ENCODE measurements at places on chromosomes 12 and 14.

GRCh38 chr12:4082809-4083403 lies 190.7 kb upstream of the CCND2 start:
- DNase-seq, result no peak

DNA sequence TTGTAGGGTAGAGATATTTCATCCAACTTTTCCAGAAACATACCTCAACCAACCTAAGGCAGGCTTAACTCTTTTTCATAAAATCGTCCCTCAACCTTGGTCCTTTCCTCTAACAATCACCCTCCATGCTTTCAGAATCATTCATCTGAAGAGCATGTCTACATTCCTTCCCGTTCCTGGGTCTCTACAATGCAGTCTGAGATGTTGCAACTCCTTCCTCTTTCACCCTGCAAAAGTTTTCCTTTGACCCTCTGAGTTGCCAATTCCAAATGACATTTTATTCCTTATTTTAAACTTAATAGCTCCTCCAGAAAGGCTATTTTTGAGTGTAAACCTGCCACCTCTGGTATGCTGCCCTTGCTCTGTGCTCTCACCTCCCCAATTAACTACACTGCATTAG lies 16.7 kb downstream of the SLC7A7 start:
- no peak for DNase-seq

- no peak for DNase-seq
Measured at GRCh38 chr12:38222011-38222410, 94.6 kb upstream of the ALG10B start.

- no peak for DNase-seq
Measured at GRCh38 chr14:102518063-102518648, 8.6 kb upstream of the ANKRD9 start.

- DNase-seq, result no peak
Measured at GRCh38 chr12:53571295-53571694, 54.9 kb downstream of the ATF7 start.

- DNase-seq, result no peak
Measured at GRCh38 chr14:36293824-36294223, 26.6 kb downstream of the MBIP start.

DNA sequence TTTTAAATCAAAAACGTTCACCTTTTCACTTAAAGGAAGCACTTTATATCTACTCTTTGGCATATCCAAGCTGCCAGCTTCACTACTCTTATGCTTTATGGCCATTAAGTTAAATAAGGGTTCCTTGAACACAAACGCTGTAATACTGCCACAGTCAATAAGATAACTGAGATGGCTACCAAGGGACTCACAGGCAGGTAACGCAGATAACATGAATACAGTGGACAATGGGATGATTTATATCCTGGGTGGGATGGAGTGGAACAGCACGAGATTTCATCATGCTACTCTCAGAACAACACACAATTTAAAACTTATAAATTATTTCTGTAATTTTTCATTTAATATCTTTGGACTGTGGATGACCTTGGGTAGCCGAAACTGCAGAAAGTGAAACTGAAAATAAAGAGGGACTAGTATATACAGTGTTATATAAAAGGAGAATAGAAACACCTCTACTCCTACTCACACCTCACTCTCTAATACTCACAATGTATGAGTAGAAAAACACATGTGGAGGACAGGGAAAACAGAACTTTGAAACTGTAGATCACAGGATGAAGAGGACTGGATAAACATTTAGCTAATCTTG lies 367.3 kb downstream of the C12orf50 start:
- no peak for DNase-seq

GRCh38 chr12:68158432-68158831 lies 1.1 kb downstream of the IFNG start:
- no peak for DNase-seq

- DNase-seq, result no peak
Measured at GRCh38 chr12:15688838-15689625, 100.2 kb downstream of the EPS8 start.

DNA sequence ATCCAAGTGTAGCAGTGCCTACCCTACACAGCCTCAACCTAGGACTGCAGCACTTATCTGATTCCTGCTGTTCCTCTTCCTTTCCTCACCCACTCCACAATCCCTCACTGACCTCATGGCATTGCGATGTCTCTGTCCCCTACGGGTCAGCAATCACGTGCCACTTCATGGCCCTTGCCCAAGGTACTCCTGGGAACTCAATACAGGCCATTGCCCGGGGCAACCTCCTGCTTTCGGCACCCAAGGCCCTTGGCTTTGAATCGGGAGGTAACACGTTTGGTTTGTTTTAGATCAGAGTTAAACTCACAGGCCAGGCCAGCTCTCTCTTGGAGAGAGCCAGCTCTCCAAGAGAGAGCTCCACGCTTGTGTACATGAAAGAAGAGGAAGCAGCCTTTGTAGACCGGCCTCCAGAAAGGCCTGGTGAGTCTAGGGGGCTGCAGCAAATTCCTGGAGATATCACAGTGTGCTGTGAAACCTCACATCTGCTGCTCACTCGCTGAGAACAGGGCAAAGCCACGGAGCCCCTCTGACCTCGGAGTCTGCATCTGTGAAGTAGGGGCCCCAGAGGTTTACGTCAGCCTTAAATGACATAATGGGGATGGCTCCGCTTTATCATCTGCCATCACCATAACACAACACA lies 12.2 kb downstream of the CLMN start:
- DNase-seq, result no peak

GRCh38 chr12:62933220-62933601 lies 1.7 kb downstream of the PPM1H start:
- DNase-seq, result no peak

DNA sequence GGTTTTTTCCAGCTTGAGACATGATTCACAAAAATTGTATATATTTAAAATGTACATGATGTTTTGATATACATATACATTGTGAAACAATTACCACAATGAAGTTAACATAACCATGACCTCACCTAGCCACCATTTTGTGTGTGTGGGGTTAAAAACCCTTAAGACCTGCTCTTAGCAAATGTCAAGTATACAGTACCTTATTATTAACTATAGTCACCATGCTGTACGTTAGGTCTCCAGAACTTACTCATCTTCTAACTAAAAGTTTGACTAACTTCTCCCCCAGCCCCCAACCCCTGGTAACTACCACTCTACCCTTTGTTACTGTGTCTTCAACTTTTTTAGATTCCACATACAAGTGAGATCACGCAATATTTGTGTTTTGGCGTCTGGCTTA lies 52.6 kb downstream of the EIF2S3B start:
- DNase-seq, result no peak

DNA sequence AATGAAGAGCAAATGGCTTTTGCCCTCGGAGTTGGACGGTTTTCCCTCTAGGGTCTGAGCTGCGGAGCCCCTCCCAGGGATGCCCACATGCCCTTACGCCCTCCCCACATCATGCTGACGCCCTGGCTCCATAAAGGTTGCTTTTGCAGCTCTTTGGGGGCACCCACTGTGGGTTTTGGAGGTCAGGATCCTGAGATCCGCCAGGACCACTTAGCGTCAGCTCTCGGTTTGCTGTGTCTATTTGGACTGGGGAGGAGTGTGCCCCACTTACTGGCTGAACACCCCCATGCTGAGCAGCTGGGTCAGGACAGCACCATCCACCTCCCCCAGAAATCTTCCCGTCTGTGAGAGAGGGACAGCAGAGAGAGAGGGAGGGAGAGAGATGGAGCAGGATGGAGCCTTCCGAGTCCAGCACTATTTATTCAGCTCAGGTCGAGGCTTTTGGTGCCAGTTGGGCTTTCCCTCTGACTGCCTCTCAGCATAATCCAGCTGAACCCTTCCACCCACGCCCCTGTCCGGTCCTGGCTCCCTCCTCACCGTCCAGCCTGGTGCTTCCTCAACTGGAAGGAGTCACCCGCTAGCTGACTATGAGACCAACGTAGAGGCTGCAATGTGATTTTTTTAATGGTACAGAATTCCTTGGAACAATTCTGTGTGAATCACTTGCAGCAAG lies 18.9 kb upstream of the LRTM2 start:
- no peak for DNase-seq

DNA sequence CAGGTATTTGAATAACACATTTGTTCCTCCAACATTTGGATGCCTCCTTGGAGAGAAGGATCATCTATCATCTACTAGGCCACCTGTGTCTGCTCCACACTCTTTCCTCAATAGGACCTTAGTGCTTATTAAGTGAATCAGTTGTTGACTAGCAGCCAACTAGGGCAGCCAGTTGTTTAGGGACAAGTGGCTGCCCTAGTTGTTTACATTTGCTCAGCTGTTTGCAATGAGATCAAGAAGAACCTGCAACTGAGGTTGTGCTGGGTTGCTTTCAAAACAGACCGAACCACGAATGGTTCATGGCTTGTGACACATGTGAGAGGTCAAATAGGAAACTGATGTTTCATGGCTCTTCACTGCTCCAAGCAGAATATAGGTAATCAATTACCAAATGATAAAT lies 53.8 kb downstream of the TMCC3 start:
- DNase-seq, result no peak

DNA sequence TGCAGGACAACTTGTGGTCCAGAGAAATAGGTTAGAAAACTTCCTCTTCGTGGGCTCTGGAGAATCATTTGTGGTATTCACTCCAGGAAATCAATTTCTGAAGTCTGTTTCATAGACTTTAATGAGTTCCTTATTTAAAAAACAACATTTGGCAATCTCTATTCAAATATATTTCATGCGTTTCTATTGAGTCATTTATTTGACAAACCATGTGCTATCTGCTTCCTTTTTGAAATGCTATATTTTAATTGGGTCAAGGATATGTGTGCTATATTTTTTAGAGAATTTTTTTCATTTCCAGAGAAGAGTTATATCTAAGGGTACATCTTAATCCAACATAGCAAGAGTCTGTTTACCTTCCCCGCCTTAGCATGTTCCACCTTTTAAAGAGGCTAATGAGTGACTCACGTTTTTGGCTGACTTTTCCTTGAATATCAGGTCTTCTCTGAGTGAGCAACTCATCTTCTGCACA lies 252.4 kb upstream of the EGLN3 start:
- DNase-seq, result no peak

DNA sequence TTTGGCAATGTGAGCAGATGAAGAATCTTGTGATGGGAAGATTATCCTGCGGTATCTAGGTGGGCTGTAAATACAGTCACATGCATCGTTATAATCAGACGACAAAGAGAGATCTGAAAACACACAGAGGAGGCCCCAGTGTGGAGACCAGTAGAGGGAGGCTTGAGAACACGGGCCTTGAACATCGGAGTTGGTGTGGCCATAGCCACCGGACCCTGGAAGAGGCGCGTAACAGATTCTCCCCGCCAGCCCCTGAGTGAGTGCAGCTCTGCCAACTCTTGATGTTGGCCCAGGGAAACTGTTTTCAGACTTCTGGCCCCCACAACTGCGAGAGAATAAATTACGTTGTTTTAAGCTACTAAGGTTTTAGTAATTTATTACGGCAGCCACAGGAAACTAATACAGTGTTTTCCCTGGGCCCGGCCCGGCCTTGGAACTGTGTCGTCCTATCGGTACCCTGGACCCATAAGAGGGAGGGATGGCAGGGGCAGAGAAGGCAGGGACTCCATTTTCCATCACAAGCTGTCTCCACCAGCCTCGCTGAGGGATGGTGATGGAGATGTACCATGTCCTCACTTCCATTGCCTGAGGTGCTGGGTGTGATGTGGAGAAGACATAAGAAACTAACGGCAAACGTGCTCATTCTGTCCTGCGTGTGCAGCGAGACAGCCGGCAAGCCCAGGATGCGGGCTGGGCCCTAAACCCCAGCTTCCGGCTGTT lies 91.6 kb downstream of the NTF3 start:
- DNase-seq, result no peak

- DNase-seq, result no peak
Measured at GRCh38 chr12:95980437-95980836, 15.7 kb downstream of the HAL start.

GRCh38 chr12:47099610-47100009 lies 19.9 kb upstream of the AMIGO2 start:
- no peak for DNase-seq

DNA sequence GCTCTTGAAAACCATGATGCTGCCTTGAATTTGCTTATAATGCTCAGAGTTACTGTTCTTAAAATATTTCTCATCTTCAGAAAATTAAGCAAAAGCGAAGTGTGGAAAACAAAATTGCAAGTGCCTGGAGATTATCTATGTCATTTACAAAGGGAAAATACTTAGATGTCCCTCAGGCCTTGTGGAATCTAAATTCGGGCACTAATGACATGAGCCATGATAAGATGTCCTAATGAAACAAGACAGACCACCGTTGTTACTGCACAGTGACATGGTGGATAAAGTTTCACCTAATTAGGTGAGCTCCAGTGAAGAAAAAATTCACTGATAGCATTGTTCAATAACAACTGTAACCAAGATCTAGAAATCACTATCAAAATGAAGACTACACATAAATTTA lies 30.4 kb downstream of the PPP1R13B start:
- no peak for DNase-seq

GRCh38 chr12:122086641-122087285 lies 8.2 kb downstream of the MLXIP start:
- no peak for DNase-seq

DNA sequence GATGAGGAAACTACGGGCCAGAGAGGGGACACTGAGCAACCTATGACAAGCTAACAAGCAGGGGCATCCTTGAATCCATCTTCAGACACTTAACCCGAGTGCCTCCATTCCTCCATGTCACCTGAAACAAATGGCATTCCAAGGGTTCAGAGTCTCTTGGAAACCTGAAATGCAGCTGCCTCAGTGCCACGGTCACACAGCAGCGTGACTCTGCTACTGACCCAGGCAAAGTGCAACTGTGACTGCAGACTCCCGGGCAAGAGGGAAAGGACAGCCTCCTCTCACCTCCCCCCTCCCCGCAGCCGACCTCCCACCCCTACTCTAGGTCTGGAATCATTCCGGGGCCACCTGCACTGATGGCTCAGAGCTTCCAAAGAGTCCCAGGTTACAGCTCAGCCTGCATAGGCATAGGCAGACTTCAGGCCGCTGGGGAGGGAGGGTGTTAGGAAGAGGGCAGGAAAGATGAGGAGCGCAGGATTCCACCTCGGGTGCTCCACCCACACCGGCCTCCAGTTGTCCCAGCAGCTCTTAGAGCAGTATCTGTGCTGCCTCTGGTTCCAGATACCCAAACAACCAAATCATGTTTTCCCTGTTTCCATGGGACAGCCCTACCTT lies 53.2 kb downstream of the KCNK10 start:
- DNase-seq, result no peak

DNA sequence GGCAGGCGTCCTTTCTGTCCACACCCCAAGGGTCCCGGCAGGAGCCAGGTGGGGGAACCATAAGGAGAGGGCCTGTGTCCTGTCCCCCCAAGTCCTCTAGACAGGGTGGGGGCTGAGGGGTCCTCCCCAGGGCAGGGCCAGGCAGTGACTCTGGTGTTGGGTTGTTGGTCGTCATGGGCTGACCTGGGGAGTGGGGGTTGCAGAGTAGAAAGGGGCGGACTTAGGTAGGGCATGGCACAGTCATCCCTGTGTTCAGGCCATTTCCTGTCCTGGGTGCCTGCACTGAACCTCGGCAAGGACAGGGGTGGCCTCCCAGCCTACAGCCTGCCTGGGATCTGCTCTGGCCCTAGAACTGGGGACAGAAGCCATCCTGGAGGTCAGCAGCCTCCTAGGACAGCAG lies 356.2 kb downstream of the TMEM121 start:
- no peak for DNase-seq
